ENCODE measurements at places on chromosomes 3 and 15. TPM values are rescaled to one million over a fixed set of nuclear protein-coding genes. Genes with fewer than 3 reads are reported as not detected.
A peak's percentile ranks its signal among the peaks of the same experiment; 100 is the strongest.

- no peak for DNase-seq
These were observed 204.9 kb upstream of the MDFIC2 start for GRCh38 chr3:70517124-70517890.

GRCh38 chr3:15181511-15181910 is 24.5 kb upstream of the CAPN7 start:
- no peak for DNase-seq

DNA sequence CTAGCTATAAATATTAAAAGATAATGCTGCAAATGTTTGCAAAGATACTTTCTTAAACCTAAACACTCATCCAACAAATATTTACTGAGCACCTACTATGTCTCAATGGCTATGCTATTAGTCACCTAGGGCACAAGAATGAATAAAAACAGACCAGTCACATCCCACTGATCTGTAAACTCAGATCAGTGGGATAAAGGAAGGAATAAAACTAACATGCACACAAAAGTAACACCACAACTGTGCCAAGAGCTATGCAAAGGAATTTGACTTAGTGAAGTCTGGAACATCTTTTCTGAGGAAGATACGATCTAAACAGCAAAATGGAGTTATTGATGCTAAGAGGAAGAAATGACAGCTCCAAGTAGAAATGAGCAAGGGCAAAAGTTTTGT is 56.6 kb downstream of the CBLB start:
- DNase-seq = no peak

- no peak for DNase-seq
These were observed 194.3 kb downstream of the FOXP1 start for GRCh38 chr3:71389191-71389590.

- no peak for DNase-seq
These were observed 13.7 kb upstream of the HEG1 start for GRCh38 chr3:125069452-125069851.

DNA sequence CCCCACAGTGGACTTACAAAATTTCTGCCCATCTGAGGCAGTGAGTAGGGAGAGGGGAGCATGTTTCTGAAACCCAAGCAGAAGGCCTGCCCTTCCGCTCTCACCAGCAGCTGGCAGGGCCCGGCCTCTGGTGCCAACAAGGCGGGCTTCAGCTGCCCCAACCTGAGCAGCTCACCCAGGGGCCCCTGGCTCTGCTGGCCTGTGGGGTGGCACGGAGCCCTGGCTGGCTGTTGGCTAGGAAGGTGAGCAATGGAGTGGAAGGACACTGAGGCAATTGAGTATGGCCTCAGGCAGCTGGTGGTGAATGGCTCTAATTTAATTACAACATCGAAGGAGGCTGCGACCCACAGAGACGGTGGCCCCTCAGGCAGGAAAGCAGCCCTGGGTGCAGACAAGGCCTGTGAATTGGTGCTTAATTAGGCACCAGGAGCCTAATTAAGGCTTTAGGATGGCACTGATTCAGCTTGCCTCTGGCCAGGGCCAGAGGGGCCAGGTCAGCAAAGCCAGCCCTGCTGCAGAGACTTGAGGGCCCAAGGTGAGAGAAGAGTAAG is 60.9 kb downstream of the ST8SIA2 start:
- no peak for DNase-seq

DNA sequence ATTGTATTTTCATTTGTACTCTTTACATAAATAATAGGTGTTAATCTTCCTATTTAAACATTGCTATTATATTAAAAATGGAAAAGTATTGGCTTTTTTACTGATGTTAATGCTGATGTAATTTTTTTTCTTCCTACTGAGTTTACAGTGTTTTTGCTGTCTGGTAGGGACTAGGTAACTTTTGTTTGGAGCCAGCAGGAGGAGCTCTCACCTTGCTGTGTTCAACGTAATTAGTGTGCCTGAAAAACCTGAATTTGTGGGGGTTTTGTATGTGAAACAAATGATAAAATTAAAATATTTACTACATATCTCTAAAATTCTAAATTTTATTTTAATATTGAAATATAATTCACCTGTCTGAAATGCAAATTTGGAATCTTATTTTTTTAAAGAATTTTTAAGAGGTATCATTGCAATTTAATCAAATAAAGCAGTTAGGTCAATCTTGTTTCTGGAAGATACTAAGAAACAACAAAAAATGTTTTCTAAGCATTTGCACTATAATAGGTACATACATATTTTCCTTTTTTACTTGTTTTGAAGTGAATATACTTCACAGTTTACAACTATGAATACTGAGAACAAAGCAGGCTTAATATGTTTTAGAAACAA is 48.8 kb downstream of the EPHA6 start:
- DNase-seq = peak; percentile 50

DNA sequence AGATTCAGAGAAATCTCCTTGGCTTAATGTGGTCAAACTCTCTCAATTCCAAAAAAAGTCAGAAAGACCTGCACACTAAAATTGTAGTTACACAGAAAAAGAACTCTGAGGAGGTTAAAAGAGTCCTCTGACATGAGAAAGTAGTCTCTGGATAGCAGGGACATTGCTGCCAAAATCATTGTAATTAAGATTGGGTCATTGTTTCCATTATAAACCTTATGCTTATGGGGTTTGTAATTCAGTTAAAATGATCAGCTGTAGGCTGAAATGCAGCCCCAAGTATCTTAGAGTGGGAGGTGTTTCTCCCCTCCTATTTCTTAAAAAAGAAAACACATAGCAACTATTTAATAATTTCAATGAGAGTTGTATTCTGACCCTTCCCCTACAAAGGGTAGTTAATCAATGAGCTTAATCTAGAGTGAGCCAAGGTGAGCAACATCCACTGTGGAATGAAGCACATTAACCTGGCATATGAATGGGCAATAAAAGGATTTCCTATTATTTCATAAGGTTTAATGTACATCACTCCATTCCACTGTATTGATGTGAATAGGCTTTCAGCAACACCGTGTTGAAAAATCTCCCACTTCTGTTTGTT is 406.9 kb downstream of the TIGIT start:
- DNase-seq = no peak

- no peak for DNase-seq
These were observed 174.4 kb downstream of the SERPINI1 start for GRCh38 chr3:167909952-167910351.

GRCh38 chr3:54793171-54793570 is 134.7 kb downstream of the LRTM1 start:
- DNase-seq = no peak

FOXB1 gene
- total RNA-seq = not detected

CLDN11 gene
- total RNA-seq = 11.5 TPM

LRTM1 gene
- total RNA-seq = not detected

GYG1 gene
- total RNA-seq = 41.8 TPM

RTP1 gene
- total RNA-seq = not detected

All from lung (tissue), 17 donors.